ENCODE measurements at places on chromosomes 4 and X.

DNA sequence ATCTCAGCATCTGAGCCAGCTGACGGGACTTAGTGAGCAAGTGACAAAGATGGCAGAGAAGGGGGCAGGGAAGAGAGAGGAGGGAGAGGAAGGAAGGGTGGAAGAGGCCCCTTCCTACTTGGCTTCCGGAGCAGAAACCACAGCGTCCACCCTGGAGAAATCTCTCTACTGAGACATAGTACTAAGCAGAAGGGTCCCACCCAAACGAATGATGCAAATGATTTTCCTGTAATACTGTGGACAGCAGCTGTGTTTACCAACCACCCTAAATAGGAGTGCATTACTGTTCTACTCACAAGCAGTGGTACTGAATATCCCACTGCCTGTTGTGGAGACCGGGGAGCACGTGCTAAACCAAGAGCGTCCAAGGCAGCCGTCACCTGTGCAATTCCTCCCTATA lies 29.4 kb downstream of the DTHD1 start:
- DNase-seq: no peak

DNA sequence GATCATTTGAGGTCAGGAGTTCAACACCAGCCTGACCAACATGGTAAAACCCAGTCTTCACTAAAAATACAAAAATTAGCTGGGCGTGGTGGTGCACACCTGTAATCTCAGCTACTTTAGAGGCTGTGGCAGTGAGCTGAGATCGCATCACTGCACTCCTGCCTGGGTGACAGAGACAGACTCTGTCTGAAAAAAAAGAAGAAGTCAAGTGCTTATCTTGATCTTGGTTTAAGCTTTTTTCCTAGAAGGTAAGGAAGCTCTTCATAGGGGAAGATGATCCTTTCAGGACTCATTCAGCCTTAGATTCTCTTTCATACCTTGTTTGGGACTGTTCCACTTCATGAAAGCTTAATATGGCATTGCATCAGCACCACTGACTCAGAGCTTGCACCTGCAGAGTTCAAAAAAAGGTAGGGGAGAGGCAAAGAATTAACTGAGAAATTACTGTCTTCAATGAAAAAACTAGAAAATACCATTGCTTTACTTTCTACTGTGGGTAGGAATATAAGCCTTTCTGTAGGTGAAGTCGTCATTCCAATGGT lies 70.8 kb upstream of the EPGN start:
- no peak for DNase-seq

- DNase-seq: no peak
These were observed 37.8 kb downstream of the GAB3 start for GRCh38 chrX:154712781-154713740.

DNA sequence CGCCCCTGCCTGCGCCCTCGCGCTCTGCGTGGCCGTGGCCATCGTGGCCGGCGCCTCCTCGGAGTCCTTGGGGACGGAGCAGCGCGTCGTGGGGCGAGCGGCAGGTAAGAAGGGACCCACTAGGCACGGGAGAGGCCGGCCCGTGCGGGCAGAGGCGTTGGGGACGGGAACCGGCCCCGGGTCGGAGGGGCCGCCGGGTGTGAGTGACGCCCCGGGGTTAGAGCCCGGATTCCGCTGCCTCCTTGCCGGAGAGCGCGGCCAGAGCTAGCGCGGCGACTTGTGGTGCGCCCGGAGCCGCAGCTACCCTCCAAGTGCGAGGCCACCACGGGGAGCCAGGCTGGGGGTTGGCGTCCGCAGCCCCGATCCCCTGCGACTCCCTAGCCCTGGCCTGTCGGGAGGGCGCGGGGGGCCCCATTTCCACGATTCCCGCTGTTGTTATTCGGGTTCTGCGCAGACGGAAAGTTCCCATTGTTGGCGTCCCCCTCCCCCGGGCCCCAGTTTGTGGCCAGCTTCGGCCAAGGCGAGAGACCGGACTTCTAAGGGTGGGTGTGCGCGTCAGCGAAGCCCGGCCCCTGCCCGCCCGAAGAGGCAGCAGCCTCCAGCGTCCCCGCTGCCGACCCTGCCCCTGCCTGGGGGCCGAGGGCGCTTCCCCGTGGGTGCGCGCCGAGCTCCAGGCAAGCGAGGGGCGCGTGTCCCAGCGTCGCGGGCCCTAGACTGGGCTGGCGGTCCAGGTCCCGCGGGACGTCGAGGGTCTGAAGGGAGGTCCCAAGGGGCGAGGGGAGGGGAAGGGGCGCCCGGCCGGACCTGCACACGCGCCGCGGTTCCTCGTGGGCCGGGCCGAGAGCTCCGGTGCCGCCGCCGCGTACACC lies 1.1 kb downstream of the FGFR3 start:
- DNase-seq: no peak
